ENCODE measurements at places on chromosomes 13 and 19.
A peak's percentile ranks its signal among the peaks of the same experiment; 100 is the strongest.

- DNase-seq, result no peak
Measured at GRCh38 chr13:60335531-60335930, 61.5 kb upstream of the TDRD3 start.

DNA sequence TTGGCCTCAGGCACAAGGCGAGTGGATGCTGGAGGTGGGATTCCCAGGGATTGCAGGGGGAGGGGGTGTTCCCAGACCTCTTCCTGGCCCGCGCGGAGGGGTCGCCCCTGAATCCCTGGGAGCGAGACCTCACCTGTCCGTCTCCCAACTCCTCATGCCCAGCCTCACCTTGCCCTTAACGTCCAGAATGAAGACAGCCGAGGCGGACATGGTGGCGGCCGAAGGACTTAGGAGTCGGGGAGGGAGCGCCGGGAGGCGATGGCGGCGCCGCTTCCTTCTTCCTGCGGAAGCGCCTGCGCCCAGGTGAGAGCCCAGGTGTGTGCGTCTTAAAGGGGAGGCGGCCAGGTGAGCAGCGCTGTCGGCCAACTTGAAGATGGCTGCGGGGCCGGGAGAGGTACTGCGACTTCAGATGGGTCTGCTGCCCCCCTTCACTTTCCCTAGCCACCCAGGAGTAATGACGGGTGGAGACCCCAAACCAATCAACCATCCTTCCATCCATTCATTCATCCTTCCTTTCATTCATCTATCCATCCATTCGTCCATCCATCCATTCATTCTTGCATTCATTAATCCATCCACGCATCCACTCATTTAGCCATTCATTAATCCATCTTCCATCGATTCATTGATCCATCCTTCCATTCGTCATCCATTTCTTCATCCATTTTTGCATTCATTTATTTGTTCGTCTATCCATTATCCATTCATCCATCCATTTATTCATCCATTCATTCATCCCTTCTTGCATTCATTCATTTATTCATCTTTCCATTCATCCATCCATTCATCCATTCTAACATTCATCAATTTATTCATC, at the start of gene AP1M2:
AP1M2 (minus strand) TSS at position 291 of the 817 bp plus-strand sequence; CDS start at position 210, 81 bp downstream.
- no peak for DNase-seq

DNA sequence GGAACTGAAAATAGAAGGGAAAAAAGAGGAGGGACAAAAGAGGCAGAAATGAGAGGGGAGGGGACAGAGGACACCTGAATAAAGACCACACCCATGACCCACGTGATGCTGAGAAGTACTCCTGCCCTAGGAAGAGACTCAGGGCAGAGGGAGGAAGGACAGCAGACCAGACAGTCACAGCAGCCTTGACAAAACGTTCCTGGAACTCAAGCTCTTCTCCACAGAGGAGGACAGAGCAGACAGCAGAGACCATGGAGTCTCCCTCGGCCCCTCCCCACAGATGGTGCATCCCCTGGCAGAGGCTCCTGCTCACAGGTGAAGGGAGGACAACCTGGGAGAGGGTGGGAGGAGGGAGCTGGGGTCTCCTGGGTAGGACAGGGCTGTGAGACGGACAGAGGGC, at the start of gene CEACAM5:
CEACAM5 (plus strand) TSS at position 146 of the 400 bp plus-strand sequence; CDS start at position 252, 106 bp downstream.
- no peak for DNase-seq

GRCh38 chr13:73704587-73704986, 429.6 kb downstream of the KLF12 start:
- DNase-seq, result no peak

- DNase-seq, result no peak
Measured at GRCh38 chr19:44875666-44876451, 15.2 kb upstream of the TOMM40 start.

DNA sequence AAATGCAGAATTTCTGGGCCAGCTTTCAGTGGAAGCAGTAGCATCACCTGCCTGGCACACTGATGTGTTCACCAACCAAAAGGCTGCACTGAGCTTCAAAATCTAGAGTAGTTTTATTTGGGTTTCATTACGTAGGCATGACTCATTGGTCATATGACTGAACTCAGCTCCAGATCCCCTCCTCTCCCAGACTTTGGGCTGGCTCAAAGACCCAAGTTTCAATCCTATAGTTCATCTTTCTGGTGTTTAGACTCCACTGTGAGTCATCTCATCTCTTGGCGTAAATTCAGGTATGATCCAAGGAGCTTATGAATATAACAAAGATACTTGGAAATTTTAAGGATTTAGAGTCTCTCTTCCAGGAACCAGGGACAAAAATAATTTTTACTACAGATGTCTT, 17.7 kb downstream of the ZMYM5 start:
- DNase-seq, result no peak

GRCh38 chr19:41335467-41335866, 18.3 kb downstream of the TGFB1 start:
- DNase-seq, result no peak

GRCh38 chr13:46909042-46909441, 12.2 kb upstream of the HTR2A start:
- DNase-seq, result no peak

- no peak for DNase-seq
Measured at GRCh38 chr19:38657633-38658222, 10.3 kb downstream of the ACTN4 start.

- DNase-seq, result no peak
Measured at GRCh38 chr13:40077396-40078027, 422.1 kb downstream of the COG6 start.

GRCh38 chr13:39773833-39774232, 118.4 kb downstream of the COG6 start:
- no peak for DNase-seq

- DNase-seq, result no peak
Measured at GRCh38 chr13:43482026-43482425, 304.7 kb downstream of the ENOX1 start.

GRCh38 chr13:32001154-32001768, 30.3 kb upstream of the FRY start:
- DNase-seq, result no peak

- peak; percentile 63 for DNase-seq
Measured at GRCh38 chr13:20525601-20526544, at the start of gene CRYL1. CRYL1 (minus strand) TSS chr13:20525857; CDS start chr13:20525794, 63 bp downstream.

DNA sequence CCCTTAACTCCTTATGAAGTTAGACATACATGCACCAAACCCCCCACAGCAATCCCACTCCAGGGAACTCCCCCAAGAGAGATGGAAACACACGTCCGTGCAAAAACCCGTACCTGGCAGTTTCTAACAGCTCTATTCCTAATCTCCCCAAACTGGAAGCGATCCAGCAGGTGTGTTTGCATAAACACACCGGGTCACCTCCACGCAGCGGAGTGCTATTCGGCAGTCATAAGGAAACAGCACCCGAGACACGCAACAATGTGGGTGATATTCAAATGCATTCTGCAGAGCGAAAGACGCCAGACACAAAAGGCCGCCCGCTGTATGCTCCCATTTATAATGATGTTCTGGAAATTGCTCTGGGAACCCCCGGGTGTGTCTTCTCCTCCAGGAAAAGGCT, 6.8 kb upstream of the ZNRF4 start:
- DNase-seq, result no peak

- no peak for DNase-seq
Measured at GRCh38 chr19:38441657-38442348, 8.3 kb downstream of the RYR1 start.

GRCh38 chr13:110882972-110883371, 31.9 kb downstream of the ANKRD10 start:
- DNase-seq, result no peak

DNA sequence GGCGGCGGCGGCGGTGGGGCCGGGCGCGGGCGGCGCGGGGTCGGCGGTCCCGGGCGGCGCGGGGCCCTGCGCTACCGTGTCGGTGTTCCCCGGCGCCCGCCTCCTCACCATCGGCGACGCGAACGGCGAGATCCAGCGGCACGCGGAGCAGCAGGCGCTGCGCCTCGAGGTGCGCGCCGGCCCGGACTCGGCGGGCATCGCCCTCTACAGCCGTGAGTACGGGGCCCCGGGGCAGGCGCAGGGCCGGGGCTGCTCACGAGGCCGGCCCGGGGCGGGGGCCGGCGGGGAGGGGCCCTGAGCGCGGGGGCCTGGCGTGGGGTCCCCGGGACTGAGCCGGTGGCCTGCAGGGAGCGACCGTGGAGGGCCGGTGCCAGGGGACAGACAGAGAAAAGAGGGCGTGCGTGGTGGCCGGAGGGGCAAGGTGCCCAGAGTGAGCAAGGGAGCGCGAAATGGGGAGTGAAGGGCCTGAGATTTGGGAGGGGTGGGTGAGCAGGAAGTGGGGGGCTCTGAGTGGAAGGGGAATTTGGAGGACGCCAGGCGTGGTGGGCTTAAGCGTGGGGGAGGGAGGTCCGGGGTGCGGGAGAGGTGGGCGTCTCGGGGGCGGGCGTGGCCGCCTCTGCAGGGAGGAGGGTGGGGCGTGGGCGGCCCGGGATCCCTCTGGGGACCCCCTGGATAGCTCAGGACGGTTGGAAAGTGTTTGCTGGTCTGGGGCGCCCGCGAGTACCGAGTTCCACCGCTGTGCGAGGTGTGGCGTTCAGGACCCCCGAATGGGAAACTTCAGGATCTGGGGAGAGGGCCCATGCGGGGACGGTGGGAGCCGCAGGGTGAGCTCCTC, 575 bp downstream of the CARM1 start:
- peak; percentile 22 for DNase-seq

DNA sequence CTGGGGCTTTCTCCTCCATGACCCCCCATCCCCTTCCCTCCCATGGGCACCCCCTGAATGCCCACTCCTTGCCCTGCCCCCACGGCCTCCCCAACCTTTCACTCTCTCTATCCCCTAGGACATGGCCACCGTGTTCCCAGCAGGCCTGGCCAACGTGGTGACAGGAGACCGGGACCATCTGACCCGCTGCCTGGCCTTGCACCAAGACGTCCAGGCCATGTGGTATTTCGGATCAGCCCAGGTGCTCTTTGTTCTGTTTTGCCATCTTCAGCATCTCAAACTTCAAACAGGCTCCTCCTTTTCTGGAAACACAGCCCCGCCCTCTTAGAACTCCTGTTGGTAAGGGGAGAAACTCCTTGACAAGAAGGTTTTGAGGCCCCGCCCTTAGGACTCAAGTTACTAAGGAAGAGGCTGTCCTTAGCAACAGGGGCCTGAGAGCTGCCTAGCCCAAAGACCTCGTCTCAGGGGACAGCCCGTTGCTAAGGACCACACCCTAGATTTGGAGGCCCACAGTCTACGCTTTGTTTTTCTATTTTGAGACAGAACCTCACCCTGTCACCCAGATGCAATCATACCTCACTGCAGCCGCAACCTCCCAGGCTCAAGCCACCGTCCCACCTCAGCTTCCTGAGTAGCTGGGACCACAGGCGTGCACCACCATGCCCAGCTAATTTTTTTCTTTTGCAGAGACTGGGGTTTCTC, 5.1 kb upstream of the FLT3LG start:
- DNase-seq, result peak; percentile 65

DNA sequence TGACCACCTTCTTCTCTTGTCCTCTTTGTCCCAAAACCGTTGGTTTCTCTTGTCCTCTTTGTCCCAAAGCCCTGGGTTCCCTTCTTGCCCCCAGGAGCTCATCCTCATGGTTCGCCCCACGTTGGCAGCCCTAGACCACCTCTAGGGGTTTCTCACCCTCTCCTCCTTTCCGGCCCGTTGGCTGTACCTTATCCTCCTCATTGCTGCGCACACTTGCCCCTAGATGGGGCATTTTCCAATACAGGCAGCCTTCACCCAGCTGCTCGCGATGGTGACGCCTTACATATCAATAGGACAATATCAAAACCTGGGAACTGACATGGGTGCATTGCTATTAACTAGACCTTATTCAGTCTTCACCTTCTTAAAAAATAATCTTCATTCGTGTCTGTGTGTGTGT, 86.5 kb downstream of the IPO5 start:
- DNase-seq, result no peak

- no peak for DNase-seq
Measured at GRCh38 chr19:15252398-15253018, 20.3 kb upstream of the EPHX3 start.

DNA sequence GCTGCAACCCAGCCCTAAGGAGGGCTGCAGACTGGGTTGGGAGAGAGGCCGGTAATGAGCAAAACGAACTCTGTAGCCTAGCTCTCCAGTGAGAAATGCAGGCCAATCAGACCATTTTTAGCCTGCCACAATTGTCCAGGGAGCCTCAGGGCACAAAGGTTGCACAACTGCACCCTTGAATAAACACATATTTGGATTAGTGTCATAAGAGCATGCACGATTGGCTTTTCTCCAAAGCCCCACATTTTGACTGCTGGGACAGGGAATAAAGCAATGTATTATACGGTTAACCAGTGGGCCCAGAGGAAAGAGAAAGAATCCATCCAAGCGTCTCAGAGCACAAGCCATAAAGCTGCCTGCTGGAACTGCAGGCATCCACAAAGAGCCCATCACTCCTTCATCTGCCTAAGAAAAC, 729.4 kb upstream of the SGCG start:
- DNase-seq, result no peak

GRCh38 chr13:34364633-34365032, 546.7 kb downstream of the RFC3 start:
- no peak for DNase-seq

GRCh38 chr19:18620311-18620710, 7.6 kb downstream of the TMEM59L start:
- DNase-seq, result no peak

DNA sequence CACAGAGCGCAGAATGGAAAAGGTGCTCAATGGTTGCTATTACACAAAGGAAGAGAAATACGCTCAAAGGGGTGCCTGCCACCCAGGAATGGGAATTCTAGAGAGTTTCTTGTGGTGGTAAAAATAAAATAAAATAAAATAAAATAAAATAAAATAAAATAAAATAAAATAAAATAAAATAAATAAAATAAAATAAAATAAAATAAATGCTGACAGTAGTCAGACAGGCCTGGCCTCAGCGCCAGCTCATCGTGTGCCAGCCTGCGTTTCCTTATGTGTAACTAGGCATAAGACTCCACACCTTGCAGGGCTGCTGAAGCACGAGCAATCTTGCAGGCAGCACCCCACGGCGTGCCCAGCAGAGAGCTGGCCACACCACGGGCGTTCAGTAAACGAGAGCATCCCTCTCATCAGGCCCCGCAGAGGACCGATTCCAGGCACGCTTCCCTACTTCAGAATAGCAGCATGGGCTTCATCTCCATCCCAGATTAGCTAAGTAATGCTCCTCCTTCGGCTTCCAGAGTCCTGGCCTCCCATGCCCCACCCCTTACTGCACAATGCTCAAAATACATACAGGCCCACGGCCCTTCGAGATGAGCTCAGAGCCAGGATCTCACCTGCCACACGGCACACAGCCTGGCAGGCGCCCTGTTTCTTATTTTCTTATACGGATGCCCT, 5.6 kb downstream of the NAPA start:
- no peak for DNase-seq

Data from activated CD4-positive, alpha-beta T cell treated with anti-CD3 and anti-CD28 coated beads, Interleukin-2, amount 50 U/mL, for 4 hours (primary cell).